Dermis blood vessel endothelial cell (primary cell): ENCODE measurements at places on chromosomes 2 and 18. TPM values are rescaled to one million over a fixed set of nuclear protein-coding genes. Genes with fewer than 3 reads are reported as not detected.

MYL12A gene
- total RNA-seq, result 781 and 1,396 TPM in 2 replicates

DLX1 gene
- total RNA-seq, result not detected in 2 replicates

MYO7B gene
- 0.09 TPM in 1 of 2 replicates, not detected in the other for total RNA-seq

HTR2B gene
- total RNA-seq, result 4.4 and 4.8 TPM in 2 replicates

OST4 gene
- 323 and 569 TPM in 2 replicates for total RNA-seq

MREG gene
- total RNA-seq, result 2.0 and 3.9 TPM in 2 replicates

GRCh38 chr2:177682836-177683660 is 290.5 kb downstream of the AGPS start:
- DNase-seq, result no peak

- DNase-seq, result no peak
Observed at GRCh38 chr2:39649511-39649910, 16.2 kb upstream of the TMEM178A start.

DNA sequence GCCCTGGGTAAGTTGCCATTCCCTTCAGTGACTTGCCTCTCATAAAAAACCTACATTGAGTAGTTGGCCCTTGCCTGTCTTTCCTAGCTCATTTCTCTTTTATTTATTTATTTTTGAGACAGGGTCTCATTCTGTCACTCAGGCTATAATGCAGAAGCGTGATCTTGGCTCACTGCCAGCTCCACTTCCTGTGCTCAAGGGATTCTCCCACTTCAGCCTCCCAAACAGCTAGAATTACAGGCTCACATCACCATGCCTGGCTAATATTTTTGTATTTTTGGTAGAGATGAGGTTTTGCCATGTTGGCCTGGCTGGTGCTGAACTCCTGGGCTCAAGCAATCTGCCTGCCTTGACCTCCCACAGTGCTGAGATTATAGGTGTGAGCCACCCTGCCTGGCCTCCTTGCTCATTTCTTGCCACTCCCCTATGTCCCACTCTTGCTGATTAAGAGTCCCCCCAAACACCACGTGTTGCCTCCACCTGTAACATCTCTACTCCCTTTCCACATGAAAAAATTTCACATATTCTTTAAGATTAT is 12.6 kb downstream of the EVA1A start:
- DNase-seq, result peak; percentile 60

DNA sequence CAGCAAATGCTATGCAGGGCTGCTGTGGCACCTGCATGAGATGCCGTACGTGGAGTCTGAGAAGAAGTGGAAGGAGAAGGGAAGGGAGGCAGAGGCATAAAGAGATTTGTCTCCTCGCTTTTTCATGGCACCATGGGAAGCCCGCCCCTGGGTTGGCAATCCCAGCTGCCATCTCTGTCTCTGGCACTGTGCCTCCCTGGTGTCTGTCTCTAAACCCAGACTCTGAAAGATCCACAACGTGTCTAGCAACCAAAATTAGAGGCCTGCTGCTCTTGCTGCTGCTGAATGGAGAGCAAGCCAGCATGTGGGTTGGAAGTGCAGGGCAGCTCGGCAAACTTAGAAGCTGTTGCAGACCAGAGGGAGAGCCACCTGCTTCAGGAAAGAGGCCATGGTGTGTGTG is 53.1 kb downstream of the INO80C start:
- DNase-seq, result no peak

DNA sequence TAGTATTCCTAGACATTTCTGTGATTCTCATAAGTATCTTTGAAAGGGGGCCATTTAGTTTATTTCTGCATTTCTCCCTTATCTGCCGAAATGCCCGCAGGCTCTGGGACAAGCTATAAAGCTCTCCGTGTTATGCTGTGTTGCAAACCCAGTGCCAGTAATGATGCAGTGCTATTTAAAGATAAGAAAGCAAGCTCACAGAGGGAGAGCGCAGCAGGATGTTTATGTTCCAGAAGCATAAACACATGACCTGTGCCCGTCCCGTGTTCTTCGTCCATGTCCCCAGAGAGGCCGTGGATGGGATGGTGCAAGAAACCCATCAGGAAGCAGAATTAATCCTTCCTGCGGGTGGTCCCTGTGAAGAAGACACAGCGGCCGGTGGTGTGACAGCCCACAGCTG is 99.4 kb downstream of the NEDD4L start:
- peak; percentile 28 for DNase-seq

- no peak for DNase-seq
Observed at GRCh38 chr2:232586943-232587505, 36.5 kb downstream of the EIF4E2 start.

DNA sequence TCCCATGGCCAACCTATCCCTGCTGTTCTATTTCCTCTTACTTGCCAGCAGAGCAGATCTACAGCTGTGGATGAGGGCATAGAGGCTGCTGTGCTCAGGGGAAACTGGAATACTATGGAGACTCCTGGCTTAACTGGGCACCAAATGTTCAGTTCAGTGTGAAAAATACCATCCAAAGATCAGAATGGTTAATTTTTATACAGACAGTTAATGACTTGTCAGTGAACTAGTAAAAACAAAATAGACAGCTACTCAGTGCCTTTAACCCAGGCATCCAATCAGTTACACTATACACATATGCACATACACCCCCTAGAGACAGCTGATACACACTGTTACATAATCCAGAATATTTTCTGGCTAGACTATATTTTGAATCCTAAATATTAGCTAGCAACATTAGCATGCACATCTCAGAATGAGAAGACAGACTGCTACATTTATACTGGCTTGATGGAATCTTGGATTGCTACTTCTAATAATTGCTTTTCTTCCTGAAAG is 59.1 kb upstream of the WIPF1 start:
- DNase-seq, result no peak

DNA sequence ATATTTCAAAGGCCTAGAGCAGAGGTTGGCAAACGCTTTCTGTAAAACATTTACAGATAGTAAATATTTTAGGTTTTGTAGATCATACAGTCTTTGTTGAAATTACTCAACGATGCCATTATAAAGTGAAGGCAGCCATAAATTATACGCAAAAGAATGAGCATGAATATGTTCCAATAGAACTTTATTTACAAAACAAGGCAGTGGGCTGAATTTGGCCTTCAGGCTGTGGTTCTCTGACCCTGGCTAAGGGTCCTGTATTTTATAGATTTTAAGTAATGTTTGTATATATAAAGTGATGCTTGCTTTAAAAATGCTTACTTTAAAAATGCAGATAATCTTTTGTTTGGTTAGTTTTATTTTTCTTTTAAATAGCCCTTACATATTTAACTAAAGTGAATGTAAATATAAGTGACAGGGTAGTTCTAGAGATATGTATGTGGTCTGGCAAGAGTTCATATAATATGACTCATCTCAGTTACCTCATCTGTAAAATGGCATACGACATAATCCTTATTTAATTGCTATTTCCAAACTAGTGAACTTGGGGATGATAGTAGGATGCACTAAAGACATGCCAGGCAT is 51.7 kb upstream of the ATP5MC3 start:
- DNase-seq, result no peak

DNA sequence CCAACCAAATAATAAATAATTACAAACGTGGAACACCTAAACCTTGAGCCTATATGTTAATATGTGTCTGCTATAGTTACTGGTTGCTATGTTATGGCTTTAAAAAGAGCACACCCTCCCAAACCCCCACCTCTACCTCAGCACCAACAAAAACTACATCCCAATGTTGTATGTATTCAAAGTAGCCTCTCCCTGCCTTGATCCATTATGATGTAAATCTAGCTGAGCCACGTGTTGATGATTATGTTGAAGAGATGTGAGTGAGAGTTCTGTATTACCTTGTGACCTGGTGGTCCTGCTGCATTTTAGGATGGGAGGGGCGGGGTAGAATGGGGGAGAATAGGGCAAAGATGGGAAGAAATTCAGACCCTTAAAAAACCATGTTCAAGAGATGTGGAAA is 4.8 kb downstream of the MFSD6 start:
- DNase-seq, result no peak

DNA sequence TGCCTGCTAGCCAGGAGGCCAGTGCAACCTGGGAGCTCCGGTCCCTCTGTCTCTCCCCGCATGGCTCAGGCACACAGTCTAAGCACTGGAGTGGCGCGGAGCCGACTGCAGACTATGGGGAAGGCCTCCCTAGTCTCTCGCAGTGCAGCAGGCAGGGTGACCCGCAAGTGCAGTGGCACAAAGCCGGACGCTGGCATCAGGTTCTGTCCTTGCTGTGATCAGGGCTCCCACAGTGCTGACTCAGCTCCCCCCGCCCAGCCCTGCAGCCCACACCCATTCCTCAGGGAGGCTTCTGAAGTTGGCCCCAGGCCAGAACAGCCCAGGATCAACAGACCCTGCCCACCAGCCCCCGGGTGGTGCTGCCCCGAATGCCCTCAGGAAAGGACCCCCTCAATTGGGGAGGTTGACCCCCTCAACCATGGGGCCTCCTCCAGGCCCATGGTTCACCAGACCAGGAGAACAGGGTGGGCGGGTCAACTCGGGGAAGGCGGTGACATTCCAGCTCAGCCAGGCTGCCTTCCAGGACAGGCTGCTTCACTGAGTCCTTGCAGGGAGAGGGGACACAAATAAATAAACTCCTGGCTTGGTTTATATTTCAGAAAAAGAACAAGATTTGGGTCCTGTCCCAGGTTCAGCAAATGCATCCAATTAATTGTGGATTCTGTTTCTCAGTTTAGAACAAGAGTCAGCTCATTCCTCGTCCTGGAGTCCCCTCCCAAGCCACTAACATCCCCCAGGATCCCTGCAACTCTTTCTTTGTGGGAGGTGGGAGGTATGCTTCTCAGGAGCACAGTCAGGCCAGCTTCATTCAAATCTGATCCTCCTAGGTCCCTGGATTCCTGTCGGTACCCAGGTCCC is 12.2 kb downstream of the BIN1 start:
- DNase-seq, result no peak

DNA sequence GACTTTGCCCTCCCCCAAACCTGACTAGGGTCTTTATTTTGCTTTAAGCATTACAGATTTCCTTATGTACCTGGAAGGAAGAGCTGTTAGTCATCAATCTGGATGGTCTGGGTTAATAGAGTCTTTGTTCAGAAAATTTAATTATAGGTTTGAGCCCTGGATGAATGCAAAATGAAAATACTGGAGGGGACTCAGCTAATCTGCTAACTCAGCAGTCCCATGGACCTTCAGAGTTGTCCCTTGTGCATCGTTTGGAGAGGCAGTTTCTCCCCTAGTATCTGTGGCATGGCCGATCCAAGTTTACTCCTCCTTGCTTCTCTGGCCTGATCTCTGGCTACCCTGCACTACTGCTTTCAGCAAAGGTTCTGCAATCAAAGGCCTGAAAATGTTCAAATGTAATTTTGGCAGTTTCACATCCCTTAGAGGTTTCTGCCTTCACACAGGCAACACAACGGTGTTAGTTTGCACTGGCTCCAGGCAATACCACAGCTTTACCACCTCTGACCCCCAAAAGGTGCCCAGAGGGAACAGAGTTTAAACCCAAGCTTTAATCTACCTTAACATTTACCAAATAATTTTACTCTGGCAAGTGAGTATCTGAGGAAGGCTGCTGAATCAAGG is 134.3 kb downstream of the THADA start:
- no peak for DNase-seq

DNA sequence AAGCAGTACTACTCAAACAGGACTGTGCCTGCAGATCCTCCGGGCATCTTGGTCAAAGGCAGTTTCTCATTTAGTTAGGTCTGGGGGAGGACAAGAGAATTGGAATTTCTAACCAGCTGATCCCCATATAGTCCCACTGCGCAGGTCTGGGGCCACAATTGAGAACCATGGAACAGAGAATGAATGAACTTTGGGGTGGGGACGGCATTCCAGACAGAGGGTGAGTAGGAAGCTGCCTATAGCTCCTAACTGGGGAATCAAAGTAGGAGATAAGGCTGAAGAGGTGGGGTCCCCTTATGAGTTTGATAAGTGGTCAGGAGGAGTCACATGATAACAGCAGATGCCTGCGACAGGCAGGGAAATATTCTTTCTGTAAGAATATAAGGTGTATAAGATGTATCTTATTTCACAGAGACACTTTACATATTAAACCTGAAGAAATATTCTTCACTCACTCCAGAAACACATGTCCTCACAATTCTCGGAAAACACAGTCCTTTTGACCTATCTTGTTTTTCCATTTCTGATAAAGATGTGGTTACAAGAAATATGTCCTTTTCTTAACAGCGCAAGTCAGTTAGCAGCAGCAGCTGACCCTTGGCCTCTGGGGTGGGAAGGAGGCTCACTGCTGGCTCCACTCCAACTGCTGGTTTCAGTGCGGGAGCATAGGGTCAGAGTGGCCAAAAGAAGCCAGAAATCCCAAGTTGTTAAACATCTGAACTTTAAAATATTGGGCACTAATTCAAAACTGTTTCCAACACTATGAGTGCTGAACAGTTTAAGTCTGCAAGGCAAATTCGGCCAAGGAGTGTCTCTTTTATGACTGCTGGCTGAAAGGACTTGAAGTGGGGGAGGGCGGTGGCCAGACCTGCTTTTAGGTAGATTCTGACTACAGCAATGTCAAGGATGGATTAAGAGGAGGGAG is 12.6 kb upstream of the TMEM214 start:
- DNase-seq, result no peak

- DNase-seq, result no peak
Observed at GRCh38 chr2:170712653-170713542, 2.2 kb upstream of the SP5 start.

DNA sequence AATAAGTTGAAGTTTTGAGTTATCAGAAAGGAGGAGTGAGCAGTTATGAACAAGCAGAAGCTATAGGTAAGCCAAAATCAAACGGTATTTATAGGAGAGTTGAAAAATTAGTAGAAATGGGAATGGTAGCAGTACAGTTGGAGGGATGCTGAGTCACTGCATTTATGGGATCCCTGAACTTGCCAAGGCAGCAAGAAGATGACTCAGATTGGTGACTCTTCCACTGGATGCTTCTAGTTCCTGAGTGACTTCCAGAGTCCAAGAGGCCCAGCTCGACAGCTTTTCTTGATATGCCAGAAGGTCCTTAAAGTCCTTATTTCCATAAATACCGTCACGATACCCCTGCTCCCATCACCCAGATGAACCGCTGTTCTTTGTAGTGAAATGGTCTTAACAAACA is 31.1 kb upstream of the ACTR3 start:
- DNase-seq, result peak; percentile 28

DNA sequence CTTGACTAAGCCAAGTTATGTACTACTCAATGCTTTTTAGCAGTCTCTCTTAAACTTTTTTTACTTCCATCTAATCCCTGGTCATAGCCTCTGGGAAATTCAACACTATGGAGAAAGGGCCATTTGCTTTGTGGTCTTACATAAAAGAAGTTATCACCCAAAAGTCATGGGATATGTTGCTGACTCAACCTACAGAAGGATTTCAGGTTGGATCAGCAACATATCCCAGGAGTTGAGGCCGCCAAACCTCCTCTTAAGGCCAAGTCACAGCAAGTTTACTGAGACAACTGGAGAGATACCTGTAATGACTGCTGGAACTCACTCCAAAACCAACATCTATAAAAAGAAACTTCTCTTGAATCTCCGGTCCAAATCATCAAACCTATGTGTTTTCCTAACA is 141.1 kb downstream of the IRS1 start:
- no peak for DNase-seq

GRCh38 chr2:24342110-24342910 is 18.0 kb downstream of the ITSN2 start:
- no peak for DNase-seq

DNA sequence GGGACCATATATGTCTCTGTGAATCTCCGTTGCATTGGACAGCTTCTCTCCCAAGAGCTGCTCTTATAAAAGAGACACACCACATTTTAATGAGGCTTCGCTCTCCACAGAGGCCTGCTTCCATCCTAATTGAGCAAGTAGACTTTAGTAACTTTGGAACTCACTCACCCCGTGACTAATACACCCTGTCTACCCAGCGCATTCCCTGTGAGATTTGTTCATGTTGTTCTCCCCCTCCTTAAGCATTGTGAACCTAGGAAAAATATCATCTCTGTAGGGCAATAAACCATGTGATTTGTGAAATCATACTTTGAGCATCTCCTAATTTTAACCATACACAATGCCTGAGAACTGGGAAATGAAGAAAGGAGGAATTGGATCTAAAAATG is 56.9 kb downstream of the MCFD2 start:
- DNase-seq, result no peak
